ENCODE measurements at places on chromosomes 1 and 21. TPM values are rescaled to one million over a fixed set of nuclear protein-coding genes. Genes with fewer than 3 reads are reported as not detected.

The TMEM52 gene
- polyA plus RNA-seq, result 1.2 TPM

DNA sequence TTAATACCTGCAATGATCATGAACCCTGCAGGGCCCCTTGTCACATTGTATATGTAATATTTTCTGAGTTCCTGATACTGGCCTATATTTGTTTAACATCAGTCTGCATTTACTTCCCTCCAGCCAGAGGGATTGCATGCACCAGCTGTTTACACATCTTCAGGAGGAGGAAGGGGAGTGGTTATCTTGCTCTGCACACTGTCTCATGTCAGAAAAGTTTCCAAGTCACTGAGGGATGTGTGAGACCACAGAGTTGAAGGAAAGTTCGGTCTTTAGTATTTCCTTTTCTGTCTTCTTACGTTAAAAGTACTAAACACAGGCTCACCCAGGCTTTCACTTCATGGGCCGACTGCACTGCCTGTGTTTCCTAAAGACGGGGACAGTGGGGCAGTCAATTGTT lies 574.1 kb downstream of the LMO4 start:
- DNase-seq, result peak; percentile 50

- no peak for DNase-seq
Observed at GRCh38 chr1:51453010-51453409, 66.1 kb downstream of the EPS15 start.

GRCh38 chr21:43818685-43819084 lies 29.3 kb downstream of the RRP1 start:
- no peak for DNase-seq

- DNase-seq, result no peak
Observed at GRCh38 chr1:57329001-57329527, 94.8 kb downstream of the DAB1 start.

GRCh38 chr1:196955926-196956325 lies 12.4 kb downstream of the CFHR2 start:
- DNase-seq, result no peak

DNA sequence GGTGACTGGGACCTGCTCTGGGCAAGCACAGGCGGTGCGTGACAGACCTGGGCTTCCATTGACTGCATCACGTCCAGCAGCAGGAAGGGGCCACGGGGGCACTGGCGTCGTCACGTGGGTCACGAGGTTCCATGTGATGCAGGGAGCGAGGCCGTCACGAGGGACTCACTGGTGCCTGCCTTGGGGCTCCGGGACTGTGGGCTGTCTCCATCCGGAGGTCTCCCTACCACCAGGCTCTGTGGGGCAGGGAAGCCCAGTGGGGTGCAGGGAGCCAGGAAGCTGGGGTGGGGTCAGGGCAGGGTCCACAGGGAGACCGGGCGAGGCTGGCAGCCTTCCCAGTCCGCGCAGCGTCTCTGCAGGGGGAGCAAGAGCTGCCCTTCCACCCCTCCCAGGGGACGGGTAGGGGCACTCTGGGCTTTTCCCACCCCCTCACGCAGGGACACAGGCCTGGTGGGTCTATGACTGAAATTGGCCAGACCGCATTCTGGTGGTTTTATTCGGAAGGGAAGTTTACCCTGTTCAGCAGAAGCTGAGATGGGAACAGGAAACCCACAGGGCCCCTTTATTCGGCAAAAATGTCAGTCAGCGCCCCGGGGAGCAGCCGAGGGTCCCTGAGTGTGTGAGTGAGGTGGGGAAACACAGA lies 416 bp upstream of the TNFRSF14 start:
- DNase-seq, result no peak

DNA sequence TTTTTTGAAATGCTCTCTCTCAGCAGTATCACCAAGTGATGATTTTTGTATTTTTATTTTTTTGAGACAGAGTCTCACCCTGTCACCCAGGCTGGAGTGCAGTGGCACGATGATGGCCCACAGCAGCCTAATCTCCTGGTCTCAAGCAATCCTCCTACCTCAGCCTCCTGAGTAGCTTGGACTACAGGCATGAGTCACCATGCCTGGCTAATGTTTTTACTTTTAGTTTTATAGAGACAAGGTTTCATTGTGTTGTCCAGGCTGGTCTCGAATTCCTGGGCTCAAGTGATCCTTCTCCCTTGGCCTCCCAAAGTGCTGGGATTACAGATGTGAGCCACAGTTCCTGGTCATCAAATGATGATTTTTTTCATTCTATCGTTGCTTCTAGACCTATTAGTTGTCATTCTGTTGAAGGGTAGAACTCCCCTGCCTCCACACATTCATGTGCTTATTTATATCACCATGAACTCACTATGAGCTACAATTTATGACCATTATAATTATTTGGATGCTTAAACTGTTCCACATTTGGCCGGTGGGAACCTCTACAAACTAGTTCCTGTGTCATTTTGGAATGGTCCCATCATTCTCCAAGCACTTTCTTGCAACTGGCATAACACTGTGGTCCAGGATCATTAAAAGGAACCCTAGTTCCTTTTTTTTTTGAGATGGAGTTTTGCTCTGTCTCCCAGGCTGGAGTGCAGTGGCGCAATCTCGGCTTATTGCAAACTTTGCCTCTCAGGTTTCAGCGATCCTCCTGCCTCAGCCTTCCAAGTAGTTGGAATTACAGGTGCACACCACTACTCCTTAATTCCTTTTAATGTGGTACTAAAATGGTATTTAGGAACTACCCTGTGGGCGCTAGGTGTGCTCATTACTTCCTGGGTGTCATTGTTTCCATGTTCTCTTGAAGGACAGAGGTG lies 20.2 kb upstream of the TOR3A start:
- DNase-seq, result no peak

DNA sequence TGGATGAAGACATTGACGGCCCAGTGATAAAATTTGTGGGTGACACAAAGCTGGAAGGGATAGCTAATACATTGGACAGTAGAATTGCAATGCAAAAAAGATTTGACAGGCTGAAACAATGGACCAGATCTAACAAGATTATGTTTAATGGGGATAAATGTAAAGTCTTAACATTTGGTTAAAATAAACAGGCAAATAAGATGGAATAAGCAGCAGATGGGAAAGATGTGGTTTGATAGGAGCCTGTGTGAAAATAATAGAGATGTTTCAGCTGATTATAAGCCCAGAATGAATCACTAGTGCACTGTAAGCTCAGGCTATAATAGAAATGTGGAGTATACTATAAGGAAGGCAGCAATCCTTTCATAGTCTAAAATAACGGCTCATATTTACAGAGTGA lies 66.2 kb upstream of the NHLH2 start:
- DNase-seq, result no peak

The KCNA3 gene
- polyA plus RNA-seq, result 0.14 TPM

- DNase-seq, result no peak
Observed at GRCh38 chr1:18732686-18733085, 102.0 kb downstream of the PAX7 start.

GRCh38 chr1:171948511-171948910 lies 107.2 kb downstream of the DNM3 start:
- DNase-seq, result no peak

The RGS13 gene
- not detected for polyA plus RNA-seq

- no peak for DNase-seq
Observed at GRCh38 chr1:174007851-174008250, 14.3 kb downstream of the RC3H1 start.

GRCh38 chr1:156750191-156750672 lies 1.2 kb downstream of the HDGF start:
- DNase-seq, result no peak

DNA sequence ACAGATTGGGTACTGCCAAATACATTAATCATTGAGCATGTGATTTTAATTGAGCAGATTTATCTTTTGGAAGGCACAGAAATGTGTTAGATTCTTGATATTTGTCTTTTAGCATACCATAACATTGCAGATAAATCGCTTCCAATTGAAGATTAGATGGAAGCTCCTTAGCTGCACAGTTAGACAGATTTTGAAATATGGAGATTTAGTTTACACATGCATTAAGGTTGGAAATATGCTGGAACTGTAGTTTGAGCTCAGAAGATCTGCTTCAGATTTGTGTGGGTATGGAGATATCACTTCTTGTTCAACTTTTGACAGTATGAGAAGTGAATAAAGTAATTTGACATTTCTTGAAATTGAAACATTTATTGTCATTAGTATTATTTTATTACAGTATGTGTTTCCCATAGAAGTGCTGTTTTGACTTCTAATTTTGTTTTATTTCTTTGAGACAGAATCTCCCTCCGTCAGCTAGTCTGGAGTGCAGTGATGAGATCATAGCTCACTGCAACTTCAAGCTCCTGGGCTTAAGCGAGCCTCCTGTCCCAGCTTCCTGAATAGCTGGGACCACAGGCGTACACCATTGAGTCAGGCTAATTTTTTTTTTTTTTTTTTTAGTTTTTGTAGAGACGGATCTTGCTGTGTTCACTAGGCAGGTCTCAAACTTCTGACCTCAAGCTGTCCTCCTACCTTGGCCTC lies 29.1 kb downstream of the THRAP3 start:
- no peak for DNase-seq

DNA sequence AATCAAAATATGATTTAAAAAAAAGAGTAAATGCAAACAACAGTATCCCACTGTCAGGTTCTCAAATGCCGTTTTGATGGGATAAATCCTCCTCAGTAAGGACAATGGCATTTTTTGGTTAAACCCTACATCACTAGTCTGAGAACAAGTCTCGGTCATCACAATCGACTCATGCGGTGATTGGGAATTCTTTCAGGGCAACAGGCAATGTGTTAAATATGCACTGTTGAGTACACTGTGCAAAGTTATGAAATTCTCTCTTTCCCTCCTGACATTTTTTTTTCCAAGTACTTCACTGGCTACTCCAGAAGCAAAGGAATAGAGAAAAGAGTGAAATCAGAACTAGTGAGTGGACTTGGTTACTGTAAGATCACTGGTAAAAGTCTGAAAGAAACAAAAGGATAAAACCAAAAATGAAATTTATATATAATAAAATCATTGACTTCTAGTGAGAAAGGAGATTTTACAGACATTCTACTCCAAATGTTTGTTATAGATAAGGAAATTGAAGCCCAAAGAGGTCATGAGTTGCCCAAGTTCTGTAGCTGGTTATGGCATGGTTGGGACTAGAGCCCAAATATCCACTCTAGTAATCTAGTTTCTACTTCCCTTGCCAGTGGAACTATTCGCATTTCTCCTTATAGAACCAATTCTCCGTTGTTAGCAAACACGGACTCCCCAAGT lies 111.3 kb downstream of the TGFBR3 start:
- no peak for DNase-seq

DNA sequence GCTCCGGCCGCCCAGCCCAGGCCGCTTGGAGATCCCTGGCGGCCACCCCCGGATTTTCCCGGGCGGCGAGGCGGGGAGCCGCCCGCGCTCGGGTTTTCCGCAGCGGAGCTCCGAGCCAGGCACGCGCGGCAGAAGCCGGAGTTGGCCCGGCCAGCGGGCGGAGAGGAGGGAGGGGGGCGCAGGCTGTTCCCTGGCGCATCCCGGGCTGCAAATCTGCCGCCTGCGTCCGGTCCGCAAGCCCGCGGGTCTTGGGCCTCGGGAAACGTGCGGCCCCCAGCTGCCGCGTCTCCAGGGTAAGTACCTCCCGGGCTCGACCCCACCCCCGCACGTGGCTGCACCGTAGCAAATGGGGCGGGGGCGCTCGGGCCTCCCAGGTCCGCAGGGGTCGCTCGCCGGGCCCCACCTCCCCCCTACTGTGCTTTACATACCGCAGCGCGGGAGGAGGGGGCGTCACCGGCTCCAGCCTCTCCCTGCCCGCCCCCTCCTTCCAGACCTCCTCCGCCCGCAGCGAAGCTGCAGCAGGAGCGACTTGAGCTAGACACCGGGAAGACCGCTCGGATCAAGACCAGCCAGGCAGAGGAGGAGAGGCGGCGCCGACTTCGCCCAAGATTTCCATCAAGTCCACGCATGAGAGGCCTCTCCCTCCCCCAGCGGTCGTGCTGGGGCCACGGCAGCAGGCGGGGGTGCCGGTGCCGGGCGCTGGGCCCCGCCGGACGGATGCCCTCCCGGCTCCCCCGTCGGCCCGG lies 1.6 kb downstream of the TMEM200B start:
- DNase-seq, result no peak

GRCh38 chr1:203536575-203536974 lies 42.6 kb downstream of the OPTC start:
- DNase-seq, result no peak

DNA sequence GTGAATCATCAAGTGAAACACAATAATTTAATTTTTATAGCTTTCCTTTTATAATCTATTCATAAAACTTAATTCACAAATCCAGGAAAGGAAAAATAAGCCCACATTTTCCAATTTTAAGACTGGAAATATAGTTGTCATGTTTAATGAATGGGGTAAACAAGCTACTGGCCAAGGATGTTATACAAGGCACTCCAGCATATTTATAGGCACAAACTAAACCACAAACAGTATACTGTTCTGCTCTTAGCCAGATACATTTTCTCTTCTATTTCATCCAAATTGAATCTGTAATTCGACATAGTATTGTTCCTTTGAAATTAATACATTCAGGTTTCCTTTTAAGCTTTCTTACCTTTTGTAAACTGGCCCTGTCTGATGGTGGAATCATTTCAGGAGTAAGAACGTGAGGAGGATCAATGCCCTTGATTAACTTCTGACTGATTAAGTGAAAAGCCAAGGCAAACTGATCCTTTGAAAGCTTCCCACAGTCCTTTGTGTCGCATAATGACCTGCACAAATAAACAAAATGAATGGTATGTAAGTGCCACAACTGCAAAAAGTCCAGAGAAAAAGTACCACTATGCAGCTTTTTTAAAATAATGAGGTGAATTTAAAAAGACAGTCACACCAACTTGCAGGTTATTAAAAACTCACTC lies 74.4 kb downstream of the EPS15 start:
- no peak for DNase-seq

DNA sequence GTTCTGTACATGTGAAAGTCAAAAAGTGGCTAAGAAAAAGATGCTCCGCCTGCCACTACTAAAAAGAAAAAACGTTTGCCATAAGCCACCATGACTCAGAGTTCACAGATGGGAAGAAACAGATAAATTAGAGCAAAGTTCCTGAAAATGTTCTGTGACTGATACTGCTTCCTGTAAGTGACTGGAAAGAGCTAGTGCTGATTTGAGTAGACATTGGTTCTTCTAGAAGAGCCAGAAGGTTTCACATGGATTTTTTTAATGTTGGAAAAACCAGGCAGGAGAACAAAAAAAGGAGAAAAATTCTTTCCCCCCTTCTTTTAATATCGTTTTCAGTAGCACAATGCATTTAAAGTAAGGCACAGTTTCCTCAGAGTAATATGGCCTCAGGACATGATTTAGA lies 221.4 kb downstream of the HLX start:
- no peak for DNase-seq

DNA sequence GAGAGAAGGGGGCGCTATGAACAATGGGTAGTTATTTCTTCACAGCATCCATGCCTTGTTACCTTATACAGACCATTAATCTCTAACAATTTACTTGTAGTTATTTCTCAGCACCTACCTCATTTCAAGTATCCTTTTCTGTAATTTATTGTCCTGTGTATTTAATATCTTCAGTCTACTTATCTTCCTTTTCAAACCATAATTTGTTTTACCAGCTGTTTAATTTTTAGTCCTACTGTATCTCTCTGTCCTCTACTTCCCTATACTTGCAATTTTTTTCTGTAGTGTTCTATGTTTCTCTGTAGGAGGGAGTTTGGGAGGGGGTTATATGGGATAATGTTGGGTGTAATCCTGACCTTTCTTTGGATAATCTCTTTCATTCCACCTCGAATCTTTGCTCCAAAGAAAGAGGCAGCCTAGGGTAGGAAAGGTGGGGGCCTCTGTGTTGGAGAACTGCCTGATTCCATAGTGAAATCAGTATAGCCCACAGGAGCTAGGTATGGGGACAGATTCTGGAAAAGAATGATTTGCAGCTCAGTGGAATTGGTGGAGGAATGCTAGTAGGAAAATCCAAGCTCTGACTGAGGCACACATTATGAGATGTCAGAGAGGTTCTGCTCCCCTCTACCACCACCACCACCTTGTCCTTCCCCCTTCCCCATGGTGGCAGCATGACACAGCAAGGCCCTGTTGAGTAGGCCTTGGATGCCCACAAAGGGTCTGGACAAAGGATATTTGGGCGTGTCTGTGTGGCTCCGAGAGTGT lies 642 bp downstream of the MLLT11 start:
- peak; percentile 41 for DNase-seq
